ENCODE measurements at places on chromosomes 6 and 20.

DNA sequence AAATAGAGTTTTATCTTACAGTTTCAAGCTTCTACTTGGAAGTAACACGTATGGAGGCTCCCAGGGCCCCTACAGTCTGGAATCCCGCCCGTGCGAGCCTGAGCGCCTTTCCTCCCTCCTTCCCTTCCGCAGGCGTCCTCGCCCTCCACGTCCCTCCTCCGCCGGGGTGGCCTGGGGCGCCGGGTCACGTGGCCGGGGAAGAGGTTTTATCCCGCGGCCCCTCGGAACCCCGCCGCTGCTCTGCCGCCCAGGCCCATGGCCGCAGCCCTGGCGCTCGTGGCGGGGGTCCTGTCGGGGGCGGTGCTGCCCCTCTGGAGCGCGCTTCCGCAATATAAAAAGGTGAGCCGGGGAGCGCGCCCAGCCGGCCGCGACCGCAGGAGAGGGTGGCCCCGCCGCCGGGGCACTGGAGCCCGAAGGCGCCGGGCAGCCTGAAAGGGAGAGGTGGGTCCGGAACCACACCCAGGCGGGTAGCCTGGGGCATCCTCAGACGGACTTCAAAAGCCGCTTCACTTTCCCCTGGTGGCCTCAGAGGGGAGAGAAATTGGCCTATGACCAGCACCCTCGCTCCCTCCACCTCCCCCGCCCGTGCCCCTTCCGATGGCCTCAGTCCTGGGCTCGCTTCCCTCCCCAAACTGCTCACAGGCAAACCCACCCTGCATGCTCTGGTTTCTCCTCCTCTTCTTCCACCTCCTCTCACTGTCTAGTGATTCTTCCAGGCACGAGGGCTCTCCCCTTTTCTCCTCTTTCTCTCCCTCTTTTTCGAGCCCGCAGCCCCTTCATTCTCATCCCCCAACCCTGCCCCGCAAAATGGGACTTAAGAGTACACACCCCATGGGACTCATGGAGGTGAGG is at the start of gene CLPSL2:
TSS of gene CLPSL2 (plus strand) at position 235 of the 852 bp plus-strand sequence. CDS start at position 256, 21 bp downstream.
- DNase-seq, result peak; percentile 51

- no peak for DNase-seq
These were observed 90.8 kb upstream of the HDAC2 start for GRCh38 chr6:114061741-114062140.

DNA sequence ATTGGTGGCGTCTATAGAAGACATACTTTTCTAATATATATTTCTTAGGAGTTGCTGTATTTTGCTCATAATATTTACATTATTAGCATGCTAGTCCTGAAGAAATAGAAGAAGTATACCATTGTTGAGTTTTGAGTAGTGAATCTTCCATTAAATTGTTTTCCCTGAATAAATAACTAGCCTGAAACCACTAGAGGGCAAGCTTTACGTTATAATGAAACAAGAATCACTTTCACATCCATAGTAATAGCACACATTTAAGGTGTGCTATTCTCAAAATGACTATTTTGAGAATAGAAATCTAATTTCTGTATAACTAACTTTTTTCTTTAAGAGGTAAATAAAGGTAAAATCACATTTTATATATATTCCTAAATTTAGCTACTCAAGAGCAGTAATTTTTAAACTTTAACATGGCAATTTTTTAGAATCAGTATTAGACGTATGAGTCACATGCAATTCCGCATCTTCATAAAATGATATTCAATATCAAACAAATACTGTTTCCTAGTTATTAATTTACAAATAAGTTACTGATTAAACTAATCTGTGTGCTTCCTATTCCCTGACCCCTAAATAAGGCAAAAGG is 213.2 kb upstream of the MANEA start:
- DNase-seq, result peak; percentile 0

DNA sequence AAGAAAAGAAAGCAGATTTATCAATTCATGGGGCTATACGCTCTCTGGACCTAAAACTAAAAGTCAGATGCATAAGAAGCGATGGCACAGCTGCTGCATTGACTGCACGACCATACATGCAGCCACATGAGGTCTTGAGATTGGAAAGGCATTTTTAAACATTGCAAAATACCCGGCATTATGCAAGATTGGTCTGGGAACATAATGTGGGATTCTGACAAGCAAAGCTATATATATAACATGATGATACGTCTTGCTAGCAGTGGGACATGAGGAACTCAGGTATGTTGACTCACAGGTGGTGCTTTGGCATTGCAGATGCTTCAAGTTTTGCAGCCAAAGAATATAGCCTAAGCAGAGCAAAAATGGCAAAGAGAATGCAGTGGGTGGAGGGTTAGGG is 55.1 kb downstream of the SAMD3 start:
- DNase-seq, result no peak

DNA sequence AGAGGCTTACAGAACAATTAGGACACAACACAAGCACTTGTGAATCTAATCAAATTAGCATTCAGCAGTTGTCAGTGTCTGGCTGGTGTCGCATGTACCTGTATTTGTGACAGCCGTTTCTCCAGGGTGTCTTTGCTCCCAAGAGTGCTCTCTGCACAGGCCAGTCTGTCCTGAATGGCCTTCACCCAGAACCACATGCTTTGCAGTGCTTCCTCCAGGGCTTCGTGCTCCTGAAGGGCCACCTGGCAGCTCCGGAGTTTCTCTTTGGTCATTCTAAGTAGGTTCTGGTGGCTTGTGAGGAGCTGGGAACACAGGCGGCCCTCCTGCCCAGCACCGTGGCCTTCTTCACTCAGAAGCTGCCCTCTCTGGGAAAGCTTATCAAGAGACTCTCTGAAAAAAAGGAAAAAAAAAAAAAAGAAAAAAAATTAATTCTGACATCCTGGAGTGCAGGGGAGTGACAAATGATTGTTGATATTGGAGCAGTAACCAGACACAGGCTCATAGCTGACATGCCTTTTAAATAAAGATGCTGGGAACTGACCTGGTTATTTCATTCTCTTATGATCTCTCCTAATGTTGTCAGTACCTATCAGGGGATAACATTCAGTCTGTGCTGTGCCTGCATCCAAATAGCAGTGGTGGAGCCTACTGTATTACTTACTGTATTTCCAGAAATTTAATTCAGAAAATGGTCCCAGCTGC is 245.8 kb downstream of the SYNE1 start:
- DNase-seq, result no peak

GRCh38 chr6:6599468-6599873 is 11.0 kb downstream of the LY86 start:
- DNase-seq, result no peak

DNA sequence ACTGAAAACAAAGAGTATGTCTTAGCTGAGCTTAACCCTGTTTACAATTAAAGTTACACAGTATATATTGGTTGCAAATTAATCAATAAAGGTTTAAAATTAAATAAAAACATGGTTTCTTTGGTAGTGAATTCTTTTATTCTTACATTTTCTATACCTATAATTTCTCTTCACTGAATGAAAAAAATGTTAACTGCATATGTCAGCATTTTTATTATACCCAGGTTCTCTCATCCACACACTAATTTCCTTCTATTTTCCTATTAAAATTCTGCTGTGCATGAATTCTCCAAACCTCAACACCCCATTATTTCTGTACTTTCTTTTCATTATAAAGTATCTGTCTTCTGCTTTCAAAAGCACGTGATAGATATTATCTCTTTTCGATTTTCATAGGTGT is 91.9 kb downstream of the TBC1D32 start:
- DNase-seq, result no peak

DNA sequence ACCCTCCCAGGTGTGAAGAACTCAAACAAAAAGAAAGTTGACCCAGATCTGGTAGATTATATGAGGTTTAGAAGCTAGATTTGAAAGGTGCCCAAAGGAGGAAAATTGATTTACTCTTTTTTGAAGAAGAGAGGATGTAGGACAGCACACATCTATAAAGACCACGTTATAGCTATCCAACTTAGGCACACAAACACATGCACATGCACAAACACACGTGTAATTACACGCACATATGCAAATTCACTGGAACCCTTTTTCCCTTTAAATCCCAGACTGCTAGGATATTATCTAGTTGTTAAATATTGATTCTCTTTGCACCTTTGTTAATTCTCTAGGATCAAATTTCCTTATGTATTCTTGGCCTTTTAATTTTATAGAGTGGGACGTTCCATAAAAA is 272.8 kb upstream of the TBX18 start:
- no peak for DNase-seq

DNA sequence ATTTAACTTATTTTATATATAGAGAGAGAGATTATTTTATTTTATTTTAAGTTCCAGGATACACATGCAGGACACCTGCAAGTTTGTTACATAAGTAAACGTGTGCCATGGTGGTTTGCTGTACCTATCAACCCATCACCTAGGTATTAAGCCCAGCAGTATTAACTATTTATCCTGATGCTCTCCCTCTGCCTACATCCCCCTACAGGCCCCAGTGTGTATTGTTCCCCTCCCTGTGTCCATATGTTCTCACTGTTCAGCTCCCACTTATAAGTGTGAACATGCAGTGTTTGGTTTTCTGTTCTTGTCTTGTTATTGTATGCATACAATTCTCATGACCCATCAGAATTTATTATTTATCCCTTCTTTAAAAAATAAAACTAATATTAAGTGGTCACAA is 34.6 kb downstream of the FKBP1C start:
- no peak for DNase-seq

GRCh38 chr20:44911264-44911921 is 1.5 kb downstream of the PABPC1L start:
- peak; percentile 9 for DNase-seq

DNA sequence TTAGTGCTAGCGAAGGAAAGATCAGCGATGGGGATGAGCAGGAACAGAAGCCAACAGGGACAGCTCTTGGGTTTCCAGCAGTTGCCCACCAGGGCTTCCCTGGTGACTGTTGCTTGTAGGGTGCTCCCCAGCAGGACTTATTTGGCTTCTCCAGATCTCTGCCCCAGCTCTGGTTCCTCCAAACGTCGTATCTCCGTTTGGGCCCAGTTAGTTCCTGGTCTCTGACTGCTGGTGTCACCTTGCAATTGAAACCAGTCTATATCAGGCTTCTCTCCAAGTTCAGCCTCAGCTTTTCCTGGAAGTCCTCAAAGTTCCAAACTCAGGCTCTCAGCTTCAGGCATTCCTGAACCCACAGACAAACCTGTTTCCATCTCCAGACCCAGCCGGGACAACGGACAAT is 70.8 kb upstream of the NXT1 start:
- DNase-seq, result no peak
